ENCODE measurements at places on chromosomes 2 and 18. TPM values are rescaled to one million over a fixed set of nuclear protein-coding genes. Genes with fewer than 3 reads are reported as not detected.

DNER gene
- 1.00 TPM for total RNA-seq

DNA sequence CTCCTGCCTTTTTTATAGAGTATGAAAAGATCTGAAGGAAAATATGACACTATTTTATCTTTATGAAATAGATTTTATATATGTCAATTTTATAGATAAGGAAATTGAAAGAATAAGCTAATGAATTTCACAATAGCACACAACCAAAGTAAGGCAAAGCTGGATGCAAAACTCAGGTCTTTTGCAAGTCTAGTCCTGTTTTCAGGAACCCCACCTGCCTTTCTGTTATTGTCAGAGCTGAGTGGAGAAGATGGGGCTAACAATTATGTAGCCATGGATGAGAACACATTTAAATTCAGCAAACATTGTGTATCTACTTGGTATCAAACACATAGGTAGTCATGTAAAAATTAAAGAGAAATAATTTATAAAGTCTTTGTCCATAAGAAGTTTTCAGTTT, 161.5 kb upstream of the ZEB2 start:
- no peak for DNase-seq

- no peak for DNase-seq
Measured at GRCh38 chr2:12119841-12120240, 373.4 kb downstream of the LPIN1 start.

DNA sequence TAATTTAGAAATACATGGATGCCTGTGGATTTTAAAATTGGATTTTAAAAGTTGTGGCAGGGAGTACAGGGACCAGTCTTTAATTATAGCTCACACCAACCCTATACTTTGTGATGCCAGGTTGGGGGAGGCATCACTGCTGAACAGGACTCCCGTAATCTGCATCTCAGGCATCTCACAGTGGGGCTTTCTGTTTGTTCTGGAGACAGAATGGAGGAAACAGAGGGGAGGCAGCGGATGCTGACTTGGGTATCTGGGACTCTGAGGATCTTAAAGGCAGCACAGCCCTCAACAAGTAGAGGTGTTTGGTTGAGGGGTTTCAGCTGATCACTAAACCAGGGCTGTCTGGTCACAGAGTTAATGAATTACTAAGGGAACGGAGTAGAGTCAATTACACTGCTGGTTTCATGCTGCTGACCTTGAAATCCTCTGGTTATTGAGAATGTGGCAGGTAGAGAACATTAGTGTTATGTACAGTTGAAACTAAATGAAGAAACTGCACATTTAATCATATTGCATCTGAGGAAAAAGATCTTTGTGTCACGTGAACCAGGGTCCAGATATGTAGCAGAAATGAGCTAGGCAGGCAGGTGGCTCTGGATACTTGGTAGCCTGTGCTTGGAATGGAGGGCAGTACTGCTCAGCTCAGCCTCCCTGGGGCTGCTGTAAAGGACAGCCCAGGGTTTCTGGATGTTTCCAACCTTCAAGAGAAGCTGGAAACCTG, 40.3 kb downstream of the FHOD3 start:
- DNase-seq = no peak

- no peak for DNase-seq
Measured at GRCh38 chr2:1816414-1816911, 72.1 kb upstream of the PXDN start.

DNA sequence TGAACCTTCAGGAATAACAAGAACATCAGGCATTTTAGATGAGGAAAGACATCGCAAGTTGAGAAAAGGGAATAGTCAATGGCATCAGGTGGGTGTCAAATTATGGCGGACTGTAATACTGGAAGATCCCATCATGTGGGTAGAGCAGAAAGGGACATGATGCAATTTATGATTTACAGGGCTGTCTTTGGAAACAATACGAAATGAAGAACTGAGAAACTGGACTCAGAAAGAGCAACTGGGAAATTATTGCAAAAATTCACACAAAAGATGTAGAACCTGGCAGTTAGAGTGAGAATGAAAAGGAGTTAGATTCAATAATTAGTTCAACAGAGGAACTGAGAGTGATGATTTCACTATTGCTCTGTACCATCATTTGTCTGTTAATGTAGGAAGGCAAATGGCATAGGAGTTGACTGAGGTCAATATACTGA, 1635.0 kb upstream of the ACVR2A start:
- DNase-seq = no peak

DNA sequence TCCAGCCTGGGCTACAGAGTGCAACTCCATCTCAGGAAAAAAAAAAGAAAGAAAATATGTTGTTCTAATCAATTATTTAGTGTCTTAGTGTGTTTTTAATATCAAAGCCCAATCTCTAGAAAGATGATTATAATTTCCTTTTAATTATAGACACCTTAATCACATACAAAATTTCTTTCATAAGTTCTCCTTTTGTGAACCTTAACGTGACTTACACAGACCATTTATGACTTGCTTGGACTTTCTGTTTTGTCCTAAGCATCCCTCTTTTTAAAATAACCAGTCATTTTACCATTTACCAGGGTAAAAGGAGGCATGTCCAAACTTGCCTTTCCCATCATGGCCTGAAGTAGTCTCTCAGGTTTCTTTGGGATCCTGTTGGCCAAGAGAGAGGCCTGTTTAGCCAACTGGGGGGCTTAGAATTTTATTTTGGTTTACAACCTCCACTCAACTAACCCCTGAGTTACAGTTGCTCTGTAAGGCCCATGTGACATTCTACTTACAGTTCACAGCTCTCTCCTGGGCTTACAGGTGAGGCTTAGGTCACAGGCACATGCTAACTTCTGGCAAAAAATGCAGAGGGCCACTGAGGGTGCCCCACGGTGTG, 23.9 kb upstream of the GPR155 start:
- DNase-seq = no peak

GRCh38 chr2:174334781-174335251, at the start of gene SP9:
Gene SP9, plus strand, starts transcription at chr2:174334954. Its CDS starts 139 bp downstream, at chr2:174335093.
- no peak for DNase-seq

DNA sequence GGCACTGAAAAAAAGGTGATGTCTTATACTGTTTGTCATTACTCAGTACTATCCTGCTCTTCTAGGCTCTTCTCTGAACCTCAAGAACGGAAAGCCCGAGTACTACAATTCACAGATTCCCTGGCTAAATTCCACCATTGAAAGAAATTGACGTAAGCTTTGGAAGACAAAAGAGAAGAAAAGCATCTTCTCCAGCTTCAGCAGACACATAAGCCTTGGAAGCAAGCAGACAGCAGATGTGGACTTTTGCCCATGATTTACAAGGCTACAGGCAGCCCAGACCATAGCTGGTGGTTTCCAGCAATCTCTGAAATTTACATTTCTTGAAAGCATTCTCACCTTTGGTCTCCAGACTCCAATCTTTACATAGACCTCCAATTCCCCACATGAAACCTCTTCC, 289.0 kb downstream of the C1D start:
- no peak for DNase-seq

DNA sequence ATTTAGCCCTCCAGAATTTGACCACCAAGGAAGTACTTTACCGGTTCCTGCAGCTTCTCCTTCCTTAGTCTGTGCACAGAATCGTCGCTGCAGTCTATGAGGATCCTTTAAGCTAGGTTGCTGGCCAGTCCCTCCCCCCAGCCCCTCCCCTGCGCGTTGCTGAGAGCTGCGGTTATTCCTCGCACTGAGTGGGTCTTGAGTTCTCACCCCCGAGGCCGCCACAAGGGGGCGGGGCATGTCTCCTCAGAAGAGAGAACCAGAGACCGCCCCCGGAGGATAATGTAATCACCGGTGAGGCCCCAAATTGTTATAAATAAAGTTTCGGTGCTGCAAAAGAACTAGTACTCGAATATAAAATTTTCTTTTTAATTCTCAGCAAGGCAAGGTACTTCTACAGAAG, 1184.9 kb upstream of the CDH2 start:
- no peak for DNase-seq
